ENCODE measurements at places on chromosomes 7 and 10.

DNA sequence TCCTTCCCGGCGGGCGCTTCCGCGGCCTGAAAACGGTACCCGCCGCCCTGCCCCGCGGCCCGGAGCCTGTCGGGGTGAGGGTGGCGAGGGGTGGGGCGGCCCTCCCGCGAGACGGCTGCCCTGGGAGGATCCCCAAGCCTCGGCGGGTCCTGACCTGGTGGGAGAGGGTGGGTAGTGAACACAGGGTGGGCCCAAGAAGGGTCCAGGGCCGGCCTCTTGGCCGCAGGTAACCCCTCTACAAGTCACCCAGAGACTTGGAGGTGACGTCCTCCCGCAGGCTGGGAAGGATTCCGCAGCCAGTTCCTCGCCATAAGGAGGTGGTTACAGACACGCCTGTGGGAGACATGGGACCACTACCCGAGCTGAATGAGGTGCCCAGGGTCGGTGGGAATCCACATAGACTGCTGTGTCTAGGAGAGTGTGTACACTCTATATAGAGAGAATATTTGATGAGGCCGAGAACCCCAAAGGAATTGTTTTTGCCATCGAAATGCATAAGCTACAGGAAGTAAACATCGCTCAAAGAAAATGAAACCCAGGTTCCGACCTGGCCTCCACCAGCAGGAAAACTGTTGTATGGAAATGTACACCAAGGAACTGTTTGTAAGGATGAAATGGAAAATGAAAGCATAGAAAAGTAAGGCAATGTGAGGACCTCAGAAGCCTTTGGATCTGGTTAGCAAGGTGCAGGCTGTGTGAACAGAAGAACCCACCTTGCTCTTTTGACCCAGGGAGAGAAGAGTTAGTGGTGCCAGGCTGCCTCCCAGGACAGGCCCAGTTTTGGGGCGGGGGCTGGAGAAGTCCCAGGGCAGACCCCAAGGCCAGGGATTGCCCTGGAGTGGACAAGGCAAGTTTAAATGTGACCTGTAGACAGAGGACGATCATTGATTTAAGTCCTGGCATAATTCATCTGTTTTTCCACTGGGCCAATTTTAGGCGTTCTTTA is 659 bp downstream of the OPTN start:
- DNase-seq: no peak

GRCh38 chr7:43647673-43648472 is 65.0 kb downstream of the STK17A start:
- DNase-seq: peak; percentile 59

- no peak for DNase-seq
These were observed 65.4 kb downstream of the SGMS1 start for GRCh38 chr10:50558371-50558770.

DNA sequence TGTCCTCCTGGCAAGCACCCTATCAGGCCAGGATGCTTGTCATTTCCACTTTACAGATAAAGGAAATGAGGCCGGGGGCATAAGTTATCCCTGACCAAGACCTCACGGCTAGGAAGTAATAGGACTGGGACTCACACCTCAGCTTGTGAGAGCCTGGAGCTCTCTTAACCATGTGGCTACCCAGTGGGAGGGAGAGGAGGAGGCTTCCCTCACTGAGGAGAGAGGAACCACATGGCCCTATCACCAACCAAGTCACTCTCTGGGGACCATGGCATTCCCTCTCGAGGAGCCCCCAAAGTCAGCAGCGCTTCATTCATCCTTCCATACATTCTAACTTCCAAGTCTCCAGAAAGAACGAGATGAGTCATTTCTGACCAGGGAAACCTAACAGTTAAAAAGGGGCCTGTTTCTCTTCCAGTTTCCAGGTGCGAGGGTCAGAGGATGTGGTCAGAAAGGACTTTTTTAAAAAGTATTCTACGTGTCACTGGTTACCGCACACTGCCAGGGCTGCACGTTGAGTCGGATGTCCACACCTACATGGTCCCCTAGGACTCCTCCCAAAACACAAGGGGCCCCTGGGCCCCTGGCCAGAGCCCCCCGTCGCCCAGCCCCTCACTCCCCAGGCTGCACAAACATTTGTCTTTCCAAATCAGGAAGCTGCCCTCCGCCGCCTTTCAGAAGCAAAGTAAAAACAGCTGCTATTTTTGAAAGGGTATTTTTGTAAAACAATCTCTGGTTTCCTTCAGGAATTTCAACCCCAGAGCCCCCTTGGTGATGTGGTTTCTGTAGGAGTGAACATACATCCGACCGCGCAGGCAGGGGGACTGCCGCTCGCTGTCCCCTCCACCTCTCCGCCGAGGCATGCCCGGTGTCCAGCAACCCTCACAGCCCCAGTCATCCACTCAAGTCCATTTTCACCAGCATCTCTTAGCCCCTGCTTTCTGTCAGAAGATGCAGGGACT is 128.2 kb upstream of the CHST15 start:
- no peak for DNase-seq

- DNase-seq: no peak
These were observed 297.8 kb downstream of the AUTS2 start for GRCh38 chr7:69896121-69896520.

DNA sequence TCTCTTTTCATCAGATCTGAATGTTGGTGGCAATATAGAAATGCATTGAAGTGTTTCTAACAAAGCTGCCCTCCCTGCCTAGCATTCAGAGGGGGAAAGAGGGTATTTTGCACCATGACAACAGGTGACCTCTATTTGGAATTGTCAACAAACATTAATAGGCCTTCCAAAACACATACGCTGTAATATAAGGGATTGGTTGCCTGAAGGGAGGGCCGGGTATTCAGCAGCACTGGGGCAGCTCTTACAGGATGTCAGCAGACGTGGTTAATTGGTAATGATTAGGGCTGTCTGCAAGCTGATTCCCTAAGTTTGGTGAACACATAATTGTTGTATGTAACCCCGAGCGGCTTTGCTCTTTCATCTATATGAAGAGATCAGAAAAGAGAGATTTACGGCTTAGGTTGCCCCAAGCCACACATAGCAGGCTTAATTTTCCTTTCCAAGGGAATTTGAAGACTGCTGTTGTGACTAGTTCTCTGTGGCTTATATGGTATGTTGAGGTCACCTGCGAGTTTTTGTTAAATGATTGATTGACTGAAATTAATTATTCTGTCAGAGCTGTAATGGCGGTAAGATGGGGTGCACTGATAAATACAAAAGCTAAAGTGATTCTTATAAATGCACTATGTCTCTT is 759.3 kb downstream of the LRMDA start:
- no peak for DNase-seq

DNA sequence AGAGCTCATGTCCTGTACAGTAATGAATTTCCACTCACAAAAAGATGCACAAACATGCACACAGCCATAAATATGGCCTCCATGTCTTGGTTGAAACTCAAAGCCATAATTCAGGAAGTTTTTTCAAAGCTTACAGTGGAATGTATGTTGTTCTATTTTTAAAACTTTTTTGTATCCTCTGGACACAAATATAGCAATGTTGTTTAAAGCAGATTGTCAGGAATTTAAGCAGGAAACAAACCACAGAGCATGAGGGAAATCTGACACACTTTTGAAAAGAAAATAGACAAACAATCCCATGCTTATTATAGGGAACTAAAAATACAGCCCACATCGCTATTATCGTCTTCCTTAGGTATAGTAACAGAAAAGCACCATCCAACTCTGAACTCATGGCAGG is 21.5 kb downstream of the LRRN3 start:
- no peak for DNase-seq

GRCh38 chr10:99858849-99859248 is 76.4 kb downstream of the ABCC2 start:
- DNase-seq: no peak

GRCh38 chr7:115721293-115722217 is 309.0 kb downstream of the TFEC start:
- no peak for DNase-seq

DNA sequence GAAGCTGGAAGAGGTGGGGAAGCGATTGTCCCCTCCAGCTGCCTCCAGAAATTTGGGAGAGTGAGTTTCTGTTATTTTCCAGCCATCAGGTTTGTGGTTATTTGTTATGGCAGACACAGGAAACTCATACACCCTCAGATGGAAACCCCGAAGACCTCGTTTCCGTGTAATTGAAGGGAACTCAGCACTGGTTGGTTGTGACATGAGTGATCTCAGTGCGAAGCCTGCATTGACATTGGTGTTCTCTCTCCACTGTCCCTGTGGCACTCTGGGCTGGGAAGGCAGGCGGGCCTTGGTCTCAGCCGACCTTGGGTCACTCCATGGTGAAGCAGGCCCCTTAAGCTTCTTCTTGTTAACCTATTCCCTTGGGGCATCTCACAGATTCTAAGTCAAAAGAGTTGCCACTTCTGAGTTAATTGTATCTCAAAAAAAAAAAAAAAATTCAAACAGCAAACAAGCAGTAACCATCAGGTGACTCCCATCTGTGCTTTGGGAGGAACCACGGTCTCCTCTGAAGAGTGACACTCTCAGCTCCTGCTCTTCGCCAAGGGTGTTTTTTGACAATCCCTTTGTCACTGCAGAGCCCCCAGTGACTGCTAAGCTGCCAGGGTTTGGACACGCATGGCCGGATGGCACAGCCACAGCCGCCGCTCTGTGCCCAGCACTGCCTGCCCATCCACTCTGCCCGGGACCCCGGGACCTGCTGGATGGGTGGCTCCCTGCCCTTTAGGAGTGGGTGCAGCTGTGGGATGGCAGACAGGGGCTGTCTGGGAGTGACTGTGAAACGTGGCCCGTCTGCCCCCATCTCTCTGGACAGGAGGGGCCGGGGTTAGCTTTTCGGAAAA is 233.6 kb downstream of the PRPF18 start:
- DNase-seq: no peak

- no peak for DNase-seq
These were observed 17.0 kb upstream of the TBL2 start for GRCh38 chr7:73595358-73595757.

DNA sequence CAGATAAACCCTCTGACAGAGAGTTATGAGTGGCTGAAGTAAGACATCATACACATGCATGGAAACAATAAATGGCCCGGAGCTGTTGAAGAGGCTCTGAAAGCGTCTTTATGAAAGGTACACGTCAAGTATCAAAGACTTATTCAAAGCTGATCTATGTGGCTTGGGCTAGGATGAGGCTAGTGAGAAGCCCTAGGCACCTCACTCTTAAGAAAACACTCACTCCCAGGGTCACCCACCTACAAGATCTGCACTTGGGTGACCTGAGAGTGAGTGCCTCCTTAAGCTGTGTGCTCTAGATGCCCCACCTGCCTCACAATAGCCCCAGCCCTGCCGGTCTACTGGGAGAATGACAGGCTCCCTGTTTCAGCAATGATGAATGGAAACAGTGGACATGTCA is 1.1 kb upstream of the GIMAP1 start:
- DNase-seq: no peak

DNA sequence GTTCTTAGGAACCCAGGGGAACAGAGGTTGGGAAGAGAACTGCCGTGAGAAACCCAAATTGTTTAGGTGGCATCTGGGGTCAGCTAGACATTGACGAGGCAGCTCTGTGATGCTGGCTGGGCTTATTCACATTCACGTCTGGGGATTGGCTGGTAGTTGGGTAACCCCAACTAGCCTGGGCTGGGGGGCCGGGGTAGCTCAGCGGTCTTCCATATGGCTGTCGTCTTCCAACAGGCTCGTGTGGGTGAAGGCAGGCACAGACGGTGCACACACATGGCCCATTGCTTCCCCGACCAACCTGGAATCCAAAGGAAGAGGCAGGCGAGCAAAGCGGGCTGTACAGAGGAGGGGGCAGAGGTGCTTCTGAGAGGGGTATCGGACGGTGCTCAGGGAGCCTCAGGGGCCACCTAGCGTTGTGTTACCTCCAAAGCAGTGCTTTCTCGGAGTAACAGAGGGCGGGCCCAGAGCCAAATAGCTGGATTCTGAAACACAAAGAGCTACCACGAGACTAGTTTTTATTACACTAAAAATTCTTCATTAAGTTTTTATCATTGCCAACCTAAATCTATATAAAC is 34.5 kb downstream of the MKI67 start:
- DNase-seq: no peak

DNA sequence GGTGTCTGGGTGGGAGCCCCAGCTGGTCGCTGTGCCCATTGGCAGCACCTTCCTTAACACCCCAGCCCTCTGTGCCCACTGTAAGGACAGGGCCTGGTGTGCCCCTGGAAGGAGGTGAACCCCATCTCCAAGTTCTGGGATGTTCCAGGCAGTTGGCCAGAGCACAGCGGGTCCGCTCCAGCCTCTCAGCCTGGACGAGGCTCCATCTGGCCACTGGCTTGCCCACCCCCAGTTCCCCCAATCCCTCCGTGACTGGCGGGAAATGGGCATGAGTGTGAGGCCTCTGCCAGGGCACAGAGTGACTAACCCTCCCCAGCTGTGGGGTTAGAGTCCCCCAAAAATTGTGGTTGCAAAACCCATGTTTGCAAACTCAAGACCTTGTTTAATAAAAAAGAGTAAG is 15.6 kb downstream of the GRIFIN start:
- no peak for DNase-seq

DNA sequence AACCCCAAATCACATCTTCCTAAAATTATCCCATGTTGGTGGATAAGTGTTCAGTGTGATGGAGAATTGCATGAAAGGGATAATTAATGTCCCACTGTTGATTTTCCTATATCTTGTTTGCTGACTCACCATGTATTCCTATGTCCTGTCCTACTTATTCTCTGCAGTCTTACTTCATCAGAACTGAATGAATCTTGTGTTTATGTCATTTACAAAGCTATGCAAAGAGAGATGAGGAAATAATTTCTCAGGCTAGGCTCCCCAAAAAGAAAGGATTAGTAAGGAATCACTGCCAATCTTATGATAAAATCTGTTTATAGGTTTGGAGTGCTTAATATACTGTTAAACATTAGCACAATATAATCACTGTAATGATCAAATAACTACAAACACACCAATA is 360.8 kb downstream of the CRPPA start:
- DNase-seq: no peak

GRCh38 chr7:108001764-108002725 is 916 bp downstream of the LAMB1 start:
- DNase-seq: no peak

GRCh38 chr7:156746891-156747290 is 106.3 kb downstream of the RNF32 start:
- DNase-seq: no peak
